Subcutaneous preadipocyte (primary cell): ENCODE measurements at places on chromosomes 4 and X. TPM values are rescaled to one million over a fixed set of nuclear protein-coding genes. Genes with fewer than 3 reads are reported as not detected.

SULT1B1 gene
- total RNA-seq, result 3.3 and 10.6 TPM in 2 replicates

HHIP gene
- total RNA-seq, result 0.37 and 4.5 TPM in 2 replicates

NCBP2L gene
- total RNA-seq, result not detected in 2 replicates

MCF2 gene
- not detected in 2 replicates for total RNA-seq

CNKSR2 gene
- 0.37 and 0.98 TPM in 2 replicates for total RNA-seq

AFF2 gene
- total RNA-seq, result under 0.01 and 0.37 TPM in 2 replicates

TLR2 gene
- total RNA-seq, result 0.37 and 3.7 TPM in 2 replicates

GPR173 gene
- total RNA-seq, result 3.1 and 3.3 TPM in 2 replicates

MAGEB17 gene
- not detected in 2 replicates for total RNA-seq

GPC3 gene
- 1.5 TPM in 1 of 2 replicates, not detected in the other for total RNA-seq

PASD1 gene
- total RNA-seq, result not detected in 2 replicates

DMD gene
- total RNA-seq, result 0.78 and 1.8 TPM in 2 replicates

ERAS gene
- 0.37 TPM in 1 of 2 replicates, not detected in the other for total RNA-seq

MAB21L2 gene
- not detected in 2 replicates for total RNA-seq

CCKAR gene
- total RNA-seq, result not detected in 2 replicates

DRP2 gene
- under 0.01 and 0.20 TPM in 2 replicates for total RNA-seq

SMAD1 gene
- total RNA-seq, result 13.6 and 16.4 TPM in 2 replicates

GAGE12H gene
- total RNA-seq, result not detected in 2 replicates

HTN3 gene
- not detected in 2 replicates for total RNA-seq

ZBTB49 gene
- total RNA-seq, result 2.2 and 5.1 TPM in 2 replicates

NDST3 gene
- not detected in 2 replicates for total RNA-seq

EVC2 gene
- 9.0 and 9.2 TPM in 2 replicates for total RNA-seq

GLRB gene
- 1.5 and 4.1 TPM in 2 replicates for total RNA-seq

CDKL2 gene
- total RNA-seq, result 0.20 and 0.37 TPM in 2 replicates

COX7B2 gene
- not detected in 2 replicates for total RNA-seq

MAGT1 gene
- total RNA-seq, result 68.0 and 81.9 TPM in 2 replicates

USP51 gene
- 1.2 and 2.2 TPM in 2 replicates for total RNA-seq

AFM gene
- not detected in 2 replicates for total RNA-seq

CCDC110 gene
- total RNA-seq, result 0.20 and 1.5 TPM in 2 replicates

NHSL2 gene
- total RNA-seq, result 0.78 and 1.8 TPM in 2 replicates

ARHGAP24 gene
- 52.0 and 59.9 TPM in 2 replicates for total RNA-seq

USP9X gene
- total RNA-seq, result 101 and 112 TPM in 2 replicates

ERCC6L gene
- total RNA-seq, result 3.7 and 9.8 TPM in 2 replicates

RPS6KA6 gene
- 0.98 and 1.1 TPM in 2 replicates for total RNA-seq

KLB gene
- total RNA-seq, result not detected in 2 replicates

NLGN3 gene
- total RNA-seq, result 0.20 and 0.37 TPM in 2 replicates

GBA3 gene
- total RNA-seq, result not detected in 2 replicates

CAMK2D gene
- 172 and 249 TPM in 2 replicates for total RNA-seq

ETDA gene
- not detected in 2 replicates for total RNA-seq

CXCL9 gene
- not detected in 2 replicates for total RNA-seq

PRRG3 gene
- under 0.01 and 0.73 TPM in 2 replicates for total RNA-seq

LYAR gene
- 11.0 and 15.6 TPM in 2 replicates for total RNA-seq

NIPAL1 gene
- under 0.01 and 0.20 TPM in 2 replicates for total RNA-seq

SATL1 gene
- not detected in 2 replicates for total RNA-seq

BEND2 gene
- not detected in 2 replicates for total RNA-seq

SPACA5B gene
- total RNA-seq, result not detected in 2 replicates

REELD1 gene
- total RNA-seq, result not detected in 2 replicates

MGAT4D gene
- total RNA-seq, result not detected in 2 replicates

MAGED2 gene
- total RNA-seq, result 87.8 and 105 TPM in 2 replicates

VGLL1 gene
- total RNA-seq, result not detected in 2 replicates

GIMD1 gene
- total RNA-seq, result not detected in 2 replicates

BEX5 gene
- not detected in 2 replicates for total RNA-seq

CXXC4 gene
- total RNA-seq, result not detected in 2 replicates
